AG09309 (cell line): ENCODE measurements at places on chromosomes 5 and 9.

DNA sequence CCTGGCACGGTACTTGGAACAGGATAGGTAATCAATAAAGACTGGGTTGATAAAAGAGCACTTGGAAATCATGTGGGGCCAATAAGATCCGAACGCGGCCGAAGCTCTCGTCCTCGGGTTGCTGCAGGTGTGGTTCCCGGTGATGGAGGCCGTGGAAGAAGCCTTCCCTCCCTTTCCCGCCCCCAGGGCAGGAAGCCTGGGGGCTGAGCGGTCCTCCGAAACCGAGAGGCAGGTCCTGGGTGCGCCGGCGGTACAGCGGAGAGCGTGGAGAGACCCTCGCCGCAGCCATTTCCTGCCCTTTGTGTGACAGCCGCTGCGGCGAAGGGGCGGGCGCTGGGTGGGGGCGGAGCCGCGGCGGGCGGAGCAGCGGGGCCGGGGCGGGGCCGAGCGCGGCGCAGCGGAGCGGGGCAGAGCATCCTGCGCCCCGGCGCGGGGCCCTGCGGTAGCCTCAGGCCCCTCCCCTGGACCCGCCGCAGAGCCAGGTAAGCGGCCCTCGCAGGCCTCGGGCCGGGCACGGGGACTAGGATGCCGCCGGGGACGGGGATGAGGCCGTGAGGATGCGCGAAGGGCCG lies at the start of gene CYFIP2:
Gene CYFIP2 (plus strand): TSS at position 410 of the 572 bp plus-strand sequence. CDS start 19,239 bp downstream, outside the sequence.
- no peak for DNase-seq

- DNase-seq: no peak
These were observed 79.0 kb upstream of the TRIM32 start for GRCh38 chr9:116608064-116608463.

GRCh38 chr9:113005777-113006176 lies 6.2 kb downstream of the ZNF883 start:
- DNase-seq: no peak

GRCh38 chr5:15384581-15384980 lies 115.4 kb upstream of the FBXL7 start:
- DNase-seq: no peak

GRCh38 chr5:31096238-31096865 lies 97.1 kb upstream of the CDH6 start:
- no peak for DNase-seq

DNA sequence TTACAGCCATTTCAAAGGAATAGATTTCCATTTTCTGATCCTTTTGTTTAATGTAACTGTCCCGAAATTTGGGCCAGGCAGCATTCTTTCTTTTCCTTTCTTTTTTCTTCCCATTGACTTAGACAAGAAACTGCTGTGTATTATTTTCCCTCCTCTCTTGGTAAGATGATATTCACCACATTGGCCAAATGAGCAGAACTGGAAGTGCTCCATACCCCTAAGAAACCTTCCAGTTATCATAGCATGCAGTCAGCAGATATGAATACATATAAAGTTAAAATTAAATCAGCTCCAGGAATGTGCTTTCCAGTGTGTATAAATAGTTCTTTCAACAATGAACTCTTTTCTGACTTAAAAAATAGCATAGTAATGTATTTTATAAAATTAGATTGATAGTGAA lies 168.5 kb upstream of the GAS1 start:
- no peak for DNase-seq

- no peak for DNase-seq
These were observed 490.9 kb downstream of the GADD45G start for GRCh38 chr9:90095682-90096081.

DNA sequence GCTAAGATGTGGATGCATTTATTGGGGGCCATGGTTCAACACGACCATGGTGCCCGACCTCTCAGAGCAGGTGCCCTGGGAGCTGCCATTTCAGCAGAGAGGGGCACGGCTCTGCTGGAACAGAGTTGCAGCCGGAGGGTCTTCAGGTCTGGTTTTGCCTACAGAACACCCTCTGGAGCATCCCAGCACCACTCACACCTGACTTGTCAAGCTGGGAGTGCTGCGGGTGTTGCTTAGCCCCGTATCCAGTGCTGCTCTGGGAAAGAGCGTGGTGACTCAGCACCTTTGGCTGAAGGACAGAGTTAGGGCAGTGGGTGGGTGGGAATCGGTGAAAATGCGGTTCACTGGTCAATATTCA lies 36.5 kb upstream of the IRX4 start:
- DNase-seq: no peak

DNA sequence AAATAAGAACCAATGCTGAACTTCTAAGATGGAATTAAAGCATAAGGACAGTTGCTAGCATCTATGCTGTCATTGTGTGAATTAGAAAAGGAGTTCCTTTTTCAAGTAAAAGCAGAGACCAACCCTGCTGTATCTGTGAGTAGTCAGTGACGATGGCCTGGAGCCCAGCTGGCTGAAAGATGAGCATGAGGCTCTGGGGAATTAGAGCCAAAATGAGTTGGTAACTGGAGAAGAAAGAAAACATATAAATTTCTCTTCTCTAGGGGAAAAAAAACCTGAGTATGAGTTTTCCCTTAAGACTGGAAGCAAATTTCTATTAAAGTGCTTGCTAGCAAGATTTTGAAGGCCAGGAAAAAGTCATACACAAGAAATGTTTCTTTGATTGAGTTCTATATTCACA lies 1.6 kb upstream of the SPZ1 start:
- no peak for DNase-seq

DNA sequence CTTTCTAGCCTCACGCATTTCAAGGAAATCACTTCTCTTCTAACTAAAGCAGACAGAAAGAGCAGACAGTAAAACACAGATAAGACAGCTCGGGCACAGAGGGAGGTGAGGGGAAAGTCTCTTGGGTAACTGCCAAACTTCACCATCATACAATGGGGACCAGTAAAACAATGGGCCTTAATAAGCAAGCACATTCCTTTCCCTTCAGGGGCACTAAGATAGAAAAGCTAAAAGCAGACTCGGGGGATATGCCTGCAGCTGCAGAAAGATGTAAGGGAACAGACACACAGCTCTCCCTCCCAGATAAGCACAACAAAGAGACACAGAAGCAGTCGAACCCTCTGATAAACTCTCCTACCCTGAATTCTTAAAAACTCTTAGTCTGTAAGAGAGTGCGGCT lies 15.6 kb upstream of the CKS2 start:
- no peak for DNase-seq

GRCh38 chr9:15498246-15498995 lies 12.3 kb downstream of the PSIP1 start:
- DNase-seq: no peak

- DNase-seq: no peak
These were observed 830.9 kb downstream of the MAT2B start for GRCh38 chr5:164336276-164336675.

GRCh38 chr5:81290146-81290545 lies 11.2 kb upstream of the ZCCHC9 start:
- no peak for DNase-seq

GRCh38 chr5:124262470-124262869 lies 484.0 kb downstream of the ZNF608 start:
- no peak for DNase-seq

DNA sequence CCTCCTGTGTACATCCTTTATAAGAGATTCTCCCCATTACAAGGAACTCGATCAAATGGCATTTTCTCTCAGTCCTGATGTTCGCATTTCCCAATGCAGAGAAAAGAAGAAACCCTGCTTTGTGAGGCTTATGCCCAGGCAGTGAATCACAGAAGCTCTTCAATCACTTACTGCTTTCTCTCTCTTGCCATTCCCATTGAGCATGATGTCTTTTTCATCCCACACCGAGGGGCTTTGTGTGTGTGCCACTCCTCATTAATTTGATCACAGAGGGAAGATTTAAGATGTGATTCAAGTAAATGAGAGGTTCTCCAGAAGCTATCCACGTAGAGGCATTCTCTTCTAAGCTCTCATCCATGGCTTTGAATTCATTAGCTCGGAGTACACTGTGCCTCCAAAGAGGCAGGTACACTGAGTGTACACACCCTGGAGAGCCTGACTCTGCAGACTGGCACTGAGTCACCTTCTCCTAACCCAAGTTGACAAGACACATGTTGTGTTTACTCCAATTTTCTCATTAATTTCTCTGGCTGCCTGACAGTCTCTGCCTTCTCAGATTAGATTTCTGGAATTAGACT lies 45.4 kb downstream of the MFAP3 start:
- no peak for DNase-seq

DNA sequence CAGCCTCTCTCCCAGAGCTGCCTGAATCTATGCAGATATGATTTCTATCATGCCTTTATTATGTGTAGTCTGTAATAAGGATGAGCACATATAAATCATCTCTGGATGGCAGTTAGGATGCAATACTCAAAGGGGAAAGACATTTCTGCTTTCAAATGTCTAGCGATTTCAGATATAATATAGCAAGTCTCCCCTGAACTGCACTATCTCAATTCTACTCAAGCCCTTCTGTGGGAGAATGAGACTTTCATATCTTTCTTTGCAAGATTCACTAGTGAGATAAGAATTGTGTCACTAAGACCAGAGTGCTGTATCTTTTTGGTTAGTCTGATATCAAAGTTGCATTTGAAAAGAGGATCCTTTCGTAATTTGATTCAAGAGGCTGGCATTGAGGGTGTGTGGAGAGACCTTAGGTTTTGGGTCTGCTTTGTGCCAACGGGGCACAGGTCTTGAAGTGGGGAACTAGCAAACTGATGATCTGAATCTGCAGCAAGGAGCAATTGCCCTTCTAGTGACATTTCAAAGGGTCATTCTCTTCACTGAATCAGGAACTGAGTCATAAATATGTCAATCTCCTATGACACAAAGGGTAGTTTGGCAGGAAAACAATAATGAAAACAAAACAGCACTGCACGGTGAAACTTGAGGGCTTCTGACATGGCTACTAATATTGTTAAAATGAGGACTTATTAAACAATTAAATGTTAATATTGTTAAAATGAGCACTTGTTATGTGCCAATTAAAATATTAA lies 305.5 kb upstream of the CLINT1 start:
- DNase-seq: no peak

GRCh38 chr5:107553117-107553555 lies 117.6 kb downstream of the EFNA5 start:
- DNase-seq: peak; percentile 62

DNA sequence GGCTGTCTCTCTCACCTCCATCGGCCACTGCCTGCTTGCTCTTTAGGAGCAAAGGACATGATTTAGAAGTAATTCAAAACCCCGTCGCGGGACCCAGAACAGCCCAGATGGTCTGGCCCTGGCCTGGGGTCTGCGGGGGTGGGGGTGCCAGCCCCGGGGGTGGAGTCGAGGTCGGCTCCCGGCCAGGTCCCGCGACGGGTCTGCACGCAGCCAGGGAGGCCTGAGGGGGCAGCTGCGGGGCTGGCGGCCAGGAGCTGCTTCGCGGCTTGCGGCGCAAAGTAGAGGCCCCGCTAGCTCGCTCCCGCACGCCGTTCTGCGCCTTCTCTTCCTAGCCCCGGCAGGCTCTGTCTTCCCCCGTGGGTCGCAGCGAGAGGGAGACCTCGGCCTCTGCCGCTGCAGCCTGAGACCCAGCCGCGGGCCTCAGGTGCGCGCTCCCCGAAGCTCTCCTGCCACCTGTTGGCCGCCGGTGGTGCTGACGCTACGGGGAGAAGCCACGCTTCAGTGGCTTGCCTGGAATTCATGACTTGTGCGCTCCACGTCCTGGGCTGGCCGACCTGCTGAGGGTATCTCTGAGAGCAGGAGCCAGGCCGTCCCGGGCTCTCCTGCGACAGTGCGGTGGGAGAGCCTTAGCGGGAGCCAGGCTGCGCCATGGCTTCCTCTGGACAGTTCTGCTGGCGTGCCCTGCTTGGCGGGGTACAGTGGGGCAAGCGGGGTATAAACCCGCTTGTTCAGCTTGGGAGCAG lies 157.2 kb upstream of the PITX1 start:
- no peak for DNase-seq

DNA sequence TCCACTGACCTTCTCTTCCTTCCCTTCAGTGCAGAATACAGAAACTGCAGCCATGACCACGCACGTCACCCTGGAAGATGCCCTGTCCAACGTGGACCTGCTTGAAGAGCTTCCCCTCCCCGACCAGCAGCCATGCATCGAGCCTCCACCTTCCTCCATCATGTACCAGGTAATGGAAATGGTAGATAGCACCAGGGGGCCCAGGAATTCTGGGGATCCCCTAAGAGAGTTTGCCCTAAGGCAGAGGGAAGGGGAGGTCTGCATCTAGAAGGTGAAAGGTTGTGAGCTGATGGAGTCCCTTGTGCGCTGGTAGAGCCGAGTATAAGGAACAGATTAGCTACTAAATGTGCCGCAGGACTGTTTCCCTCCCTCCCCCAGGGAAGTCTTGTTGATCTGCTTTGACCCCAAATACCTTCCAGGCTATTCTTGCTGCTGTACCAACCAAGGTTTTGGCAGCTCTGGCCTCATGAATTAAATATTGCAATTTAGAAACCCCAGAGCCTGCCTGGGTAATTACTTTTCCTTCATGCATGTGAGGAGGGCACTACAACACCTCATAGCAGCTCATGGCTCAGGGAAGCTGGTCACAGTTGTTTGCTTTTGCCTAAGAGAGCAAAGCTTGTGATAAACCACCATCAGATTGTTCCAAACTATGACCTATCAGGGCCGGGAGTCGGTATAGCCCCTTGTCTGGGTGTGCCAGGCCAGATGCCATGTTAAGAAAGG lies 19.6 kb downstream of the CYFIP2 start:
- no peak for DNase-seq

GRCh38 chr9:135485832-135486231 lies 6.2 kb downstream of the PPP1R26 start:
- no peak for DNase-seq
